ENCODE measurements at places on chromosomes 7 and 10.

DNA sequence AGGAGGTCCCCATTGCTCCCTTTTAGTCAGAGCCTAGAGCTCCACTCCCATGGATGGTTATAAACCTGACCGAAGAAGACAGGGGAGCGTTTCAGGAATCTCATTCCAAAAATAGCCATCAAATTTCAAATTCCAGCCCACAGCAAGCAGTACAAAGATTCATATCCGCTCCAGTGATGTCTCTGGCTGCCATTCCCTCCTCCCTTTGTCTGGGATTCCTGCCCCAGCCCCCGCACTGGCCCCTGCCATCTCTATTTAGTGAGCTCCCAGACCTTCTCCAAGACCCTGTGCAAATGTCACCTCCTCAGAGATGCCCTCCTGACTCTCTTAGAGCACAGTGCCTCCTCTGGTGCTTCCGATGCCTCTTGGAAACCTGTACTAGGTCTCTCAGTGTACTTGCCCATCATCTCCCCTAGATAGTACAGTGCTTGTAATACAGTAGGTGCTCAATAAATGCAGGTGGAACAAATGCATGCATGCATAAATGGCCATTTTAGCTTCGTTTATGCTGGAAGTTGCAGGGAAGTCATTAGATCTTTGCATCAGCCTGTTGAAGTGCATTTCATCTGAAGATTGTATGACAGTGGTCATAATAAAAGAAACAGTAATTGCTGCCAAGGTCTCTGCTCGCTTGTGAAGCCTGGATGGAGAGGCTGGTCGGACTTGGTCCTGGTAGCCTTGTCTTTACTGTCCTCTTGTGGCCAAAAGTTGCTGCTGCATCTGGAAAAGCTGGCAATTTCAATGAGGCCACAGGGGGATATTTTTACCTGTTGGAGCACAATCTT is 32.0 kb upstream of the HABP2 start:
- DNase-seq = peak; percentile 85

DNA sequence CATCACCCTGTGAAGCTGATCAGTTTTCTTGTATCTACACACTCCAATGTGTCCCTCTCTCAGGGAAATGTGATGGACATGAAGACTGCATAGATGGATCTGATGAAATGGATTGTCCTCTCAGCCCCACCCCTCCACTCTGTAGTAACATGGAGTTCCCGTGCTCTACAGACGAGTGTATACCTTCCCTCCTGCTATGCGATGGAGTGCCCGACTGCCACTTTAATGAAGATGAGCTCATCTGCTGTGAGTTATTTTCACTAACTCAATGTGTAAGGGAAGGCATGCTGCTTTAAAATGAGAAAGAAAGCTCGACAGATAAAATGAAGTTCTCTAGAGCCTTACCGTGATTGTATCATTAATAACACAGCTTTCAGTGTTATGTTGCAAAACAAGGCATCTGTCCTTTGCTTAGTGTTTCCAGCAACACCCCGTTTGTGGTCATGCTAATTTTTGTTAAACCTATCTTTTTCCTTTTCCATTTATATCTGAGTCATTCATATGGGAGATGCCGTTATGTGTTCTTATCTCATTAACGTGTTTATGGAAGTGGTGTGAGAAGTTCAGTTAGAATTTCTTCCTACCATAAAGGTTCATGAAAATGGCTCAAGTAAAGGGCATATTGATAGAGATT is 220.9 kb upstream of the PLXDC2 start:
- no peak for DNase-seq

DNA sequence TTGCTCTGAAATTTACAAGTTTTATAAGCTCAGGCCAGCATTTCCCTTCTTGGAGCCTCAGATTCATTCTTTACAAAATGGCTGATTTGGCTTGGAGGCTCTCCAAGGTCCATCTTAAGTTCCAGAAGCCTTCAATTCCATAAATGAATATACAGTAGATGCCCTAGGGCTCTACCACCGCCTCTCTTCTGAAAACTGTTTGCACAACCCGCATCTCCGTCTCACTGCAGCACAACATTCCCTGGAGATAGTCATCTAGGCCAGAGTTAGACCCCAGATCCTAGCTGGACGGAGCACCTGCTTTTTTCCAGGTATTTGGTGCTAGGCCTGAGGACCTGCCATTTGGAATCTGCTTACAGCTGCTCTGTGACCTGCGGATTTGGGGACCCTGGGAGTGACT is 50.5 kb upstream of the NRP1 start:
- DNase-seq = no peak

- no peak for DNase-seq
Measured at GRCh38 chr10:121088524-121088923, 237.4 kb downstream of the WDR11 start.

- no peak for DNase-seq
Measured at GRCh38 chr7:333393-333764, 43.4 kb downstream of the FOXL3 start.

- DNase-seq = no peak
Measured at GRCh38 chr7:70504254-70504653, 627.7 kb upstream of the GALNT17 start.

DNA sequence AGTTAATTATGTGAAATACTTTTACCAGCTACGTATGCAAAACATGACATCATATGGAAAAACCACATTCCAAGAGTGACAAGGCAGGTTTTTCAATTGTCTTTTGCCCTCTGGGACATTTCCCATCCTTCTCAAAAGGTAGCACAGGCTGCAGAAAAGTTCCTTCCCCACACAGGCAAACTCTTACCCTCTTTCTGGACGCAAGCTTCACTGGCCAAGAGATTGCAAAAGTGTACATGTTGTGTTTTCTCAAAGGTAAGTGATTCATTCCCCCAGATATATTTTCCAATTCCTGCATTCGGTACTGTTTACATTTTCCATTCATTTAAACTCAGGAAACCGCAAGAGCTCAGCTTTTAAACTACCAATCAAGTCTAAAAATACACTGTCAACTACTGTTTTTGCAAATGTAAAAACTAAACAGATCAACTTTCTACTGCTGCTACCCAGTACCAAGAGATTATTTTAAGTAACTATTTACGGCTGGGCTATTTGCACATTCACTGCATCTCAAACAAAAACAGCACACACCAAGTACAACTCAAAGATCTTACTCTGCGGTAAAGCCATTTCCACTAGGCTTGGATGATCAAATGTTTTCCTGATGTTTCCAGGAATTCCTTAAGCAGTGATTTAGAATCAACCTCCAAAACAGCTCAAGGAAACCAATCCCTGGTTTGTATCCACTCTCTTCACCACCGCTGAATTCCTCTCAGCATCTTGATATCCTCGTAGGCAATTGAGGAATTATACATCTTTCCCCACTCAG is 233.6 kb upstream of the CCDC6 start:
- no peak for DNase-seq

DNA sequence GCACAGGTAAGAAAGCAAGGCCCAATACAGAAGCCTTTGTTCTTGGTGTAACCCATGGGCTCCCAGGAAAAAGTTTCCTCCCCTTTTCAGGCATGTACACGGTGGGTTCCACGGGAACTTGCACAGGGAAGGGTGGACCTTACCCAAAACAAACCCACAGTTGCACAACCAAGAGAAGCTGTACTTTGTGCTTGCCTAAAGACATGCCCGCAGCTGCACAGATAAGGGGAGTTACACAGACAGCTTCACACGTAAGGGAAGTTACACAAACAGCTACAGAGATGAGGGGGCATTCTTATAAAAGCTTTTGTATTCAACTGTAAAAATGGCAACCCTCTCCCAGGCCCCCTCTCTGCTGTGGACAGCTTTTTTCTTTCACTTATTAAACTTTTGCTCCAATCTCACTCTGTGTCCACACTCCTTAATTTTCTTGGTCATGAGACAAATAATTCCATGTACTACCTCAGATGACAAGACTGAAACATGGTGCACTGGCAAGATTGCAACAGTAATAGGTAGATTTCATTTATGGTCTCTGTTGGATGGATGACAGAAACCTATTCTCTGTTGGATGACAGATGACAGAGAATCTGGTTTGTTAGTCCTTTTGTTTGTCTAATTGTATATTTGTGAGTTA is 72.9 kb downstream of the ATE1 start:
- DNase-seq = no peak

GRCh38 chr10:224571-224970 is 89.3 kb downstream of the ZMYND11 start:
- DNase-seq = no peak

DNA sequence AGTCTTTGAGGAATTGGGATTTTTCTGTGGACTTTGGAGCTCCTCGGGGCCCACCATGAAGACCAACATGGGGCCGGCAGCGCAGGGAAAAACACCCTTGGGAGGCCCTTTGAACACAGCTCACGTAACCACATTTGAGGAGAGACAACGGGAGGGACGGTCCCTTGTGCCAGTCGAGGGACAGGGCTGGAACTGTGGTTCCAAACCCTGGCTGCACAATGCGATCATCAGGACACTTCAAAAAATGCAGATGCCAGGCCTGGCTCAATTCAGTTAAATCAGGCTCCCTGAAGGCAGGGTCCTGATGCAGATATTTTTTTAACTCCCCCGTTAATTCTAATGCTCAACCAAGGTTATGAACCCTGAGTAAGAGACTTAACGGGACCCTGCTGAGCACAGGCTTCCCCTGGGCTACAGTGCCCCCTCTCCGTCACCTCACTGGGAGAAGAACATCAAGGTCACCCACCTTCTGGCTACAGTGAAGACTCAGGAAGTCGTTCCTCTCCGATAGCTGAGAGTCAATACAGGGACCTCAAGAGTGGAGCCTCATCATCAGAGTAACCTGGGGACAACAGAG is 30.4 kb downstream of the LYZL1 start:
- DNase-seq = no peak

GRCh38 chr10:71234970-71235685 is 22.8 kb downstream of the UNC5B start:
- DNase-seq = no peak

DNA sequence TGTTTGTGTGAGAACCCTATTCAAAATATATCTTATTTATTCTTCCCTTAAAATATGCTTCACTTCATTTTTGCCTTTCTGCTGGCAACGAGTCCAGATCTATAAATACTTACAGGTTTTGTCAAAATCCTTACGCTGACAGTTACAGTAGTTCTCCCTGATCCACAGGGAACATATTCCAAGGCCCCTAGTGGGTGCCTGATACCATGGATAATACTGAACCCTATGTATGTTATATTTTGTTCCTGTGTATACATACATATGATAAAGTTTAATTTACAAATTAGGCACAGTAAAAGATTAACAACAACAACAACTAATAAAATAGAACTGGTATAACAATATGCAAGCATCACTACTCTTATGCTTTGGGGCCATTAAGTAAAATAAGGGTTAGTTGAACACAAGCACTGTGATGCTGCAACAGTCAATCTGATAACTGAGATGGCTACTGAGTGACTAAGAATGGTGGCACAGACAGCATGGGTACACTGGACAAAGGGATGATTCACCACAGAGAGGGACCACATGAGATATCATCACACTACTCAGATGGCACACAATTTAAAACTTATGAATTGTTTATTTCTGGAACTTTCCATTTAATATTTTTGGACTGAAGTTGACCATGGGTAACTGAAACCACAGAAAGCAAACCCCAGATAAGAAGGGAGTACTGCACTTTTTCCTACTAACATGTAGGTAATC is 29.4 kb upstream of the PCGF5 start:
- no peak for DNase-seq

GRCh38 chr10:132911786-132912097 is 30.6 kb downstream of the CFAP46 start:
- DNase-seq = no peak

- DNase-seq = no peak
Measured at GRCh38 chr10:120260456-120260855, 196.6 kb upstream of the PLPP4 start.

GRCh38 chr7:98168904-98169621 is 42.2 kb upstream of the BHLHA15 start:
- DNase-seq = no peak

- DNase-seq = no peak
Measured at GRCh38 chr7:20269726-20270125, 52.5 kb upstream of the MACC1 start.

DNA sequence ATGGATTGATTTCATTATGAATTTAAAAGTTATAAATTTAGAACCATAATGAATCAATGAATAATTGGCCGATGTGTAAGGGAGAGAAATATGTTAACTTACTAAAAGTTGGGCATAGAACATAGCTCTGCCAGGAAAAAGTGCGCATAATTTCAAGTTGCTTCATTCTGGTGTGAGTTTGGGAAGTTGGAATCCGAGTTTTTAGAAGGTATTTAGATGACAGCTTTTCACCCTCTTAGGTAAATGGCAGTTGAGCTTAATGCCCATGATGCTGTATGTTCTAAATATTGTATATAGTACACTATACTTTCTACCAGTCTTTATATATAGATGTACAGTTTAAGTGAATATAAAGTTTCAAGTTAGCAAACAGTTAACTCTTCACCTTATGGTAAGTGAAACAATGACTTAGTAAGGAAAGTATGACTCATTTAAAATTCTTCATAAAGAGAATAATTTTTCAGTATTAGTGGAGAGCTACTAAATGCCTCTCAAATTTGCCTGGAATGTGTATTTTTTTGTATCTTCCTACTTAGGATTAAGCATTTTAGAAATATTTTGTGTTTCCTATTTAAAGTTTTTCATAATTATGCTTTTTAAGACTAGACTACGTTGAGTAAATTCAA is 1.6 kb downstream of the C1GALT1 start:
- DNase-seq = no peak

DNA sequence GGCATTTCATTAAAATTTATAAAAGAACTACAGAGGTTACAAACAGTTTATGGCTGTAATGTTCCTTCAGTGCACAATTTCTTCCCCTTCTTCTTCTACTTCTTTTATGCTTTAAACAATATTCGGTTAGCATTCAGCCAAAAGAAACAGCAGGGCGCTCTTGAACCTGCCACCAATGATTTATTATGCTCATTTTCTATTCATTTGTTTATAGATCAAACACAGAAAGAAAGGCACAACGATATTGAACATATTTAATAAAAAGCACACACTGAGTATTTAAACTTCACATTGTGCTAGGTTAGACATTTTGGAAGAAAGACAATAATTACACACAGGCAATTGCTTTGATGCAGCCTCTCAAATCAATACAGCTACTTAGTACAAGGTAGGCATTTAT is 1025.8 kb upstream of the LRRN3 start:
- no peak for DNase-seq

DNA sequence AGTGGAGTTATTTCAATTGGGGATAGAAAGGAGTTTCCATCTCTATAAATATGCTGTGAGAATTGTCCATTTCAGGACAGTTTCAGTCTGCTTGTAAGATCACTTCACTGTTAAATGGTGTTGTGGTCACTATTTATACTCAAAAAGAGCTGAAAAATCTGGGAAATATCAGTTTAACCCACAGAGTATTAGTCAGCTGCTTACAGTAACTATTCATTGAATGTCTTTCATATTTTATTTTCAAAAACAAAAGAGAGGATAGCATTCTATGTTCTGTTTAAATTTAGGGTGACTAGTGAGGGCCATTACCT is 85.4 kb upstream of the PLXDC2 start:
- no peak for DNase-seq

- DNase-seq = no peak
Measured at GRCh38 chr10:94680544-94680943, 3.0 kb upstream of the CYP2C18 start.

Data from Kasumi-1 (cell line).